ENCODE measurements at places on chromosomes 11 and 22.

- DNase-seq = no peak
Measured at GRCh38 chr11:116312570-116313391, 460.0 kb downstream of the BUD13 start.

GRCh38 chr11:46846510-46846830 lies 390 bp upstream of the CKAP5 start:
- no peak for DNase-seq

DNA sequence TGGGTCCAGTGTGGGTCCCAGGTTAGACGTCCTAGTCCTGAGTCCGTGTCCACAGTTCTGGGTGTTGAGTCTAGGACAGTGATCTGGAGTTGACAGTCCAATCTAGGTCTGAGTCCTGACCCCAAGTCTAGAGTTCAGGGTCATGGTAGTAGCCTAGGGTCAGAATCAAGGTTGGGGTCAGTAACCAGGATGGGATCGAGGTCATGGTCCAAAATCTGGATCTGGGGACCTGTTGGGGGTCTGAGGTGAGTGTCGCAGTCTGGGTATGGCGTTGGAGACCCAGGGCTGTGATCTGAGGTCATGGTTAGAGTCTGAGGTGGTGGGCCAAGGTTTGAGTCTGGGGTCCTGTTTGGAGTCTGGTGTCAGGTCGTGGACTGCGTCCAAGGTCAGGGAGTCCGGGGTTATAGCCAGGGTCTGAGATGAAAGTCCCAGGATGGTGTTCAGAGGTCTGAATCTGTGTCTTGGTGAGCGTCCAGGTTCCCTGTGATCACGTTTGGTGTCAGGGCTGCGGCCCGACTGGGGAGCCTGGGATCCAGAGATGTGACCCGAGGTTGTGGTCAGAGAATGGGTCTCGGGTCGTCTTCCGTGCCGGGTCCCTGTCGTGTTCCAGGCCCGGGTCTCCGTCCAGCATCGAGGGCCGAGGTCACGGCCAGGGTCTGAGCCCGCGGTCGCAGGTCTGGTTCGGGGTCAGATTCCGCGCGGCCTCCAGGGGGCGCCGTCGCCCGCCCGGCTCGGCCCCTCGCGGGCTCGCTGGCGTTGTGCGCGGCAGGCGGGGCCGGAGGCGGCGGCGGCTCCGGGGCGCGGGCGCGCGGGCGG lies 432 bp upstream of the GRK2 start:
- DNase-seq = peak; percentile 88

DNA sequence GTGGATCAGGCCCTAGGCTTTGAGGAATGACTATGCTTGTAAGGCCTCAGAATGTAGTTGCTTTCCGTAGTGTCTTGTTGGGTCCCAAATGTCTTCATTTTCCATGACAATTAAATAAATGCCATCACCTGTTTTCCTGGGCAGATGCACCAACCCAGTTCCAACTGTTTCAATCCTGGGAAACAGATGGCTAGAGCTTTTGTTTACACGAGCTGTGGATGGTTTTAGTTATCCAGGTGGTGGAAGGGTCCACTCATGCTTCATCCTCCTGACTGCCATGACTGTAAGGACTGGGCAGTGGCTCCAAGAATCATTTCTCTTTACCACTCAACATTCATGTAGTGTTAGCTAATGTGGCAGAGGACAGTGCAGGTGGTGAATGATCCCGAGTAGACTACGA lies 8.6 kb downstream of the RCN1 start:
- no peak for DNase-seq

DNA sequence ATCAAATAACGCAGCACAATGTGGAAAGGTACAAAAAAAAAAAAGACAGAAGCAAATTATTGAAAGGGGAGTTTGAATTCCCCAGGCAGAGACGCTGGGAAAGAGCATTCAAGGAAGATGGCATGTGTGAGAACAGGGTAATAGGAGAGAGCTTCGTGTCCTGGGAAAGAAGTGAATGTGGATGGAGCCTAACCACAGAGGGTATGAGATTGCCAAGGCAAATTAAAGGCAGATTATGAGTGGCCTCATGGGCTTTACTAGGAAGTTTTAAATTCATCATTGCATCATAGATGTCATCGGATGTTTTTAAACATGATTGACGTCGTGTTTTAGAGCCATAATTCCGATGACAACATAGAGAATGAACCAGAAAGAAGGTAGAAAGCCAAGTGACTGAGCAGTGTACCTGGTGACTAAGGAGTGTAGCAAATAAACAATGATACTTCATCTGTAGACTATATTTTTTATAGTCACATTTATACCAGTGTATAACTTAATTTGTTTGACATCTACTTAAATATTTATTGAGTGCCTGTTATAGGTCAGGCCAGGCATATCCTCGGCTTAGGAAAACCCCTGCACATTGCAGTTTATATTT lies 151.4 kb downstream of the MSANTD4 start:
- DNase-seq = no peak

GRCh38 chr11:14417617-14418374 lies 58.8 kb upstream of the RRAS2 start:
- DNase-seq = peak; percentile 30

DNA sequence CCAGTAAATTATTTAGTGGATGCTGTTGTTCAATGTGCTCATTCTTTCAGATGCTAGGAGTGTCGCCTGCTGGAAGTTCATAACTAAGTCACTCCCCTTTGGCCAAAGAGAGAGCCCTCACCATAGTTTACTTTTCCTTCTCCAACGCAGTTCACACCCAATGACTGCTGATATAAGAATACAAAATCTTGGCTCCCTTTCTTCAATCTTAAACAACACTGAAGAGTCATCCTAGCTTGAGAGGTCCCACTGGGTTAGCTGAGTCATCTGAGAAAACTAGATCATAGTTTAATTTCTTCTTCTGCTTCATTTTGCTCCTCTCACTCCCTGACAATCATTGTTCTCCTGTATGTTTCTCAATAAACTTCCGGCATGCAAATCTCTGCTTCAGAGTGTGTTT lies 5.4 kb upstream of the OR52L1 start:
- DNase-seq = no peak

- DNase-seq = no peak
Measured at GRCh38 chr22:24008022-24008283, 2.7 kb upstream of the GSTT4 start.

DNA sequence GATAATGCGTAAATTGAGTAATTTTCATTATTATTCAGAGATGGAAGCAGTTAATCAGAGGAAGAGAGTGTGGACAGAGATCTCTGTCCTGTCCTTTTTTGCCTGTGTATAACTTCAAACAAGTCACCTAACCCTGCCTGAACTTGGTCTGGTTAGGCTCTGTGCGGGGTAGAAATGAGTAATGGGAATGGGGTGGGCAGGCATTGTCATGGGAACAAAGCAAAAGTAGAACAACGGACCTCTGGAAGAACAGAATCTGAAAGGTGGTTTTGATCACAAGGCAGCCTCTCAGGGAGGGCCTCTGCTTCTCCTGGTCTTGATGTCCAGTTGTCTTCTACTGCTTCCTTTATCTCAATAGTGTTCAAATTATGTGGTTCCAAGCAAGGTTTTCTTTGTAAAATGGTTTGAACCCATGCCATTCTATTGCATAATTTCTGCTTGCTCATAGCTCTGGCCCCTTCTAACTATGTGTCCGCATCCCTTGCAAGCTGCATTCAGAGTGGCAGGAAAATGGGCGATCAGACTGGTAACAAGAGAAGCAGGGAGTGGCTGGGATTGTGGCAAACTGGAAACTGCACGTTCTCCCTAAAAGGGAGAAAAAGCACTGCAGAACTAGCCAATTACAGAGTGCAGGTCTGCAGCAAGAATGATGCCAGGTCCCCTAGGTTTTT lies 76.1 kb downstream of the PRR5L start:
- peak; percentile 78 for DNase-seq

All from adipocyte (in vitro differentiated cells).